ENCODE measurements at places on chromosomes 2 and 18. TPM values are rescaled to one million over a fixed set of nuclear protein-coding genes. Genes with fewer than 3 reads are reported as not detected.

The REEP1 gene
- 0.10 TPM for total RNA-seq

The PLEK gene
- total RNA-seq: 333 TPM

The CYBRD1 gene
- 28.7 TPM for total RNA-seq

The EGR4 gene
- total RNA-seq: 1.1 TPM

The STARD6 gene
- not detected for total RNA-seq

The ZC3H6 gene
- total RNA-seq: 15.3 TPM

The MDH1B gene
- not detected for total RNA-seq

Measured in natural killer cell (primary cell).